ENCODE measurements at places on chromosomes 6 and 20.
A peak's percentile ranks its signal among the peaks of the same experiment; 100 is the strongest.

- no peak for DNase-seq
Observed at GRCh38 chr6:66558189-66558588, 851.2 kb upstream of the EYS start.

DNA sequence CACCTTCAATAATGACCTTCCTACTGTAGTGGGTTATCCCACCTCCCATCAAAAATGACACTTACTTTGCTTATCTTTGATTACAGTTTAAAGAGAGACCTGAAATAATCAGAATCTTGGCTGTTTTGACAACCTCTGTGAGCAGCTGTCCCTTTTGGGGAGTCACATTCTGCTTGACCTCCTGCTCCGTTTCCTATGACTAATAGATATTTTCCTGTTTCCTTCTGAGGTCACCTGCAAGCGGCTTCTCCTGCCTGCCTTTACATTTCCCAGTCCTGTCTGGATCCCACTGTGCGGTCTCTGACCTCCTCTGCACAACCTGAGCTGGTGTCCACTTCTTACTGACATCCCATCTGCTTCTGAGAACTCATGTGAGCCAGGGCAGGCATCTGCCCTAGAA, 54.2 kb downstream of the TRAM2 start:
- no peak for DNase-seq

- DNase-seq: no peak
Observed at GRCh38 chr6:7100072-7100752, 7.5 kb upstream of the RREB1 start.

DNA sequence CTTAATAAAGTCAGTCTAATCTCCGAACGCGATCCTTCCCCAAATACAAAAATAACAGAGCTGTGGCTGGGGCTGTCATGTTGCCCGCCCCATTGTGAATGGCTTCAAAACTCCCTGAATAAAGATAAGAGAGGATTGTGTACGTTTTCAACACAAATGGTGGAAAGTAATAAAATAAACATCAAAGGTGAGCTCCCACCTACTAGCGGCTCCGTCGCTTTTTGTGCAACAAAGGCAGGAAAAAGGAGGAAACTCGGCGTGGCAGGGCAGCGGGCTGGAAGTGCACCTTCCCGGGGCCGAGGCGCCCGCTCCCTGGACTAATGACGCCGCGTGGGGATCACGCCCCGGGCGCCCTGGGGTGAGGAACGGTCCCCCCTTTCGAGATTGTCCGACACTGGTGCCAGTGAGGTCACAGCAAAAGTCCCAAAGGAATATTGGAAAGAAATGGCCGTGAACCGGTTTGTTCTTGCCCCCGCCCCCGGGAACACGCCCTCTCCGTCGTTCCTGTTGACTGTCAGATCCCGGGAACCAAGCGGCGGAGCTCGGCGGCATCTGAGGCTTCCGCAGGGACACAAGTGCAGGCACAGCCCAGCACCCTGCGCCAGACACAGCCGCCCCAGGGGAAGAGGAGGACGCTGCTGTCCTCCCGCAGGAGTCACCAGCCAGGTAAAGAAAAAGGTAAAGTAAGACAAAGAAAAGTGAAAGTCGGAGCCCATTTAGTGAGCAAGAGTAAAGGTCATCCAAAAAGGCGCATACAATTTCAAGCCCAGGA, 1.1 kb upstream of the FOXQ1 start:
- DNase-seq: peak; percentile 27

DNA sequence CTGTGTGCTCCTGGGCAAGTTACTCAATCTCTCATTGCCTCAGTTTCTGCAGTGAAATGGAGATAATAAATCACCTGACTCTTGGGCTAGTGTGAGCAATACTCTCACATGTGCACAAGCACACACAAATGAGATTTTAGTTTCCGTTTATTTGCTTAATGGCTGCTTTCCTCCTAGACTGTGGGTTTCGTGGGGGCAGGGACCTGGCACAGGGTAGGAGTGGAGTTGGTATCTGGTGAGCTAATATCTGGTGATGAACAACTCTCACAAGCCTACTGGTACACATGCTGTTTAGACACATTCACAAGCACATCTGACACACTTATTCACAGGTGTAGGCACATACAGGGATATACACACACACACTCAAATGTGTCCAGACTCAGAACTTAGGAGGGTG, 73.8 kb downstream of the TOX2 start:
- no peak for DNase-seq

DNA sequence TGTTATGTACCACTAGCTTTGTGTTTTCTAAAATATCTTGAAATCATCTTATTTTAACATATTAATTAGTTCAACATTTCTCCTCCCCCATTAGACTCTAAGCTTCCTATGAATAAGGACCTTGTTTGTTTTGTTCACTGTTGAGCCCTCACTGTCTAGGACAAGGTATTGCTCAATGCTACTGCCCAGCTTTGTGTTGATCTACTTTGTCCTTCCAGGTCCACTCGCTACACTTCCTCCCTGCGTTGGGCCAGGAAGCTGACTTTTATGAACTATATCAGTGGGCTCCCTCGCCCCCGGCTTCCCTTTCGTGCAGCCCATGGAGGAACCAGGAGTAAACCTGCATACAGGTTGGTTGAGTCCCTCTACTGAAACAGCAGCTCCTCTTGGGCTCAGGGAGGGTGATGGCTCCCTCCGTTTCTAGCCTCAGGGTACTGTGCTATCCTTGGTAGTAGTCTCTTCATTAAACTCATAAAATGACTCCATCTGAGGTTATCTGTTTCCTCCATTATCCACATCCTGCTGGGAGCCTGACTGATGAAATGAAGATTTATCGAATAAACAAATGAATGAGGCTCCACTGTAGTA, 272.5 kb downstream of the CLIC5 start:
- no peak for DNase-seq
